Activated CD4-positive, alpha-beta memory T cell treated with anti-CD3 and anti-CD28 coated beads for 36 hours (primary cell): ENCODE measurements at places on chromosomes 2 and 18.
A peak's percentile ranks its signal among the peaks of the same experiment; 100 is the strongest.

DNA sequence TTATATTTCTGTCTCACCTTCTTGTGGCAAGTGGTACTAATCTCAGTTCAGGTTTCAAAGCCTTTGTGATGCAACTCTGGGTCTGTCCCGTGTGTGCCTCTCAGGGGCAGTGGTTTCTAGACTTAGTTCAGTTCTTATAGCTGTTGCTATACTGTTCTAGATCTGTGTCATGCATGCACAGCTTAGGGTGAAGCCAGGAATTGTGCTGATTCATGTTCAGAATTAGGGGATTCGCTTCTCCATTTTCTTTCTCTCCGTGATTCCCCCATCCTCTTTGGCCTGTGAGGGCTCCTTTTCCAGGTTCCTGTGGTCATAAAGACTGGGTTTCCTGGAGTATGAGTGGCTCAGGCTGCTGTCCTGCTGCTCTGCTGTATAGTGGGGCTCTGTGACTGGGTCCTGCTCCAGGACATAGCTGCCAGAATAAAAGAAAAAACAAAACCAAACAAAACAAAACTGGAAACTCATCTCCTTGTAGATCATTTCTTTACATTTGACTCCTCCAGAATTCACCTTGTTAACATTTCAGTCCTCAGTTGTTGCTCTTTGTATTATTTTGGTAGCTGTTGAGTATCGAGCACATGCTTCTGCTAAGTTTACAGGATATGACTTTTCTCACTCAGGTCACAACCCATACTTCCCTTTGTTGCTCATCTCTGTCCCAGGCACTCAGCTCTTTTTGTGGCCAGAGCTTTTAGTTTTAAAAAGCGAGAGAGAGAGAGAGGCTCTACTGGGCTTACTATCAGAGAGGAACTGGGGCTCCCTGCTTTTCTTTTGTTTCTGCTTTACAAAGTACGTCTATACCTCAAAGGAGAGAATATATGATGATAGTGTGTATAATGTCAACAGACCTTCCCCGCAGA lies 34.2 kb downstream of the CERS6 start:
- peak; percentile 78 for DNase-seq

GRCh38 chr18:25568986-25569385 lies 217.0 kb upstream of the ZNF521 start:
- no peak for DNase-seq

DNA sequence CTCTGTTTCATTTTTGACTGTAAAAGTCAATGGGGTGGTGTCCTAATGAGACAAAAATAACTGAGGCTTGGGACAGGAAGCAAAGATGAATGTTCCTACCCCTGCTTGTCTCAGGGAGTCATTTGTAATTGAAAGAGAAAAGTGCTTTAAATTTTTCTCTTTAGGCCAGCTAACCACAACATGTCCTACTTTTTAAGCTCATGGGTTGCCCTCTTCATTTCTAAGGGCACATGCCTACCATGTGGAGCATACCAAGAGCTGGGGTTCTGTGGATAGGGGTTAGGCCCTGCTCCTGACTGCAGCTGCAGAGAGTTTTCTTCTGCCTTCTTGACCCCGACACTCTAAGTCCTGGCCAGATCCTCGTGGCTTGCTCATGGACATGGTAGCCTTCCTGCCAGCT lies 96.8 kb upstream of the ARL4C start:
- DNase-seq: no peak

- DNase-seq: no peak
Measured at GRCh38 chr18:56678836-56679565, 27.8 kb downstream of the WDR7 start.

- no peak for DNase-seq
Measured at GRCh38 chr2:53510401-53510800, 257.2 kb upstream of the CHAC2 start.

- no peak for DNase-seq
Measured at GRCh38 chr2:46167406-46167805, 129.8 kb upstream of the EPAS1 start.

DNA sequence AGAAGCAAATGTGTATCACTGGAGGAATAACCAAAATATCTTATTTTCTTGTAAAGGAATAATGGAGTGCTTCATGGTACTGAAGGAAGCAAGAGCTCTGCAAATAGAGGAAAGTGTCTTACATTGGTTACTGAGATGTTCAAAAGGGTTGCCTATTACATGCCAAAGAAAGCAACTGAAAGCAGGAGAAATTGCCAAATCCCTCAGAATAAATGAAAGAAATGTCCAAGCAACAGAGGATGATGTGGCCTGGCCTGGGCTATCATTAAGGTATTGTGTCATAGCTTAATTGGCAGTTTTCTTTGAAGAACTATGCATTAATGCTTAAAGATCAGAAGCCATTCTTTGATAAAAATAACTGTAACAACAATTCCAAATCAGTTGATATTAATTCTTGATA lies 173.7 kb downstream of the RAB3GAP1 start:
- no peak for DNase-seq
